ENCODE measurements at places on chromosomes 11 and 22. TPM values are rescaled to one million over a fixed set of nuclear protein-coding genes. Genes with fewer than 3 reads are reported as not detected.
A peak's percentile ranks its signal among the peaks of the same experiment; 100 is the strongest.

Gene SEPTIN3
- total RNA-seq, result 0.07 TPM

Gene RHOD
- 10.6 TPM for total RNA-seq

Gene HEPHL1
- total RNA-seq, result not detected

Gene SCGB1D2
- total RNA-seq, result not detected

Gene SLC25A18
- total RNA-seq, result not detected

Gene SYCE3
- not detected for total RNA-seq

Gene INPP5J
- 0.20 TPM for total RNA-seq

Gene OR51B4
- total RNA-seq, result not detected

Gene MYRF
- total RNA-seq, result 0.28 TPM

DNA sequence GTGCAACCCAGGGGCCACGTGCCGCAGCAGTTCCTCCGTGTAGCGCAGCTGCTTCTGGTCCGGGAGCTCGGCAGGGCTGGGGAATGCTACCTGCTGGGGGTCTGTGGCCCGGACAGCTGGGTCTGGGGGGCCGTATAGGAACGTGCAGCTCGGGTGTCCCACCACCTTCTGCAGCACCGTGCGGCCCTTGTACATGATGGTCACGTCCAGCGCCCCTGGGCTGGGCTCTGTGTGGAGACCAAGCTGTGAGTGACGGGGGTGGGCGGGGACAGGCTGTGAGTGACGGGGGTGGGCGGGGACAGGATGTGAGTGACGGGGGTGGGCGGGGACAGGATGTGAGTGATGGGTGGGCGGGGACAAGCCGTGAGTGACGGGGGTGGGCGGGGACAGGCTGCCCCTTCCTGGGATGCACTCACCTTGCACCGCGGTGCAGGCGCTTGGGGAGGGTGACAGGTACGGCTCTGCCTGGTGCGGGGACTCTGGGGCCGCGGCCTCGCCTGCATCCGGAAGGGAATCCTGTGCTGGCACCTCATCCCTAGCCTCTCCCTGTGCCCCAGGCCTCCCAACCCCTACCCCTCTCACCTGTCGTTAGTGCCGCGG lies 2.3 kb downstream of the IRF7 start:
- peak; percentile 30 for DNase-seq

- DNase-seq, result no peak
Measured at GRCh38 chr22:35882211-35883030, 146.2 kb downstream of the RBFOX2 start.

DNA sequence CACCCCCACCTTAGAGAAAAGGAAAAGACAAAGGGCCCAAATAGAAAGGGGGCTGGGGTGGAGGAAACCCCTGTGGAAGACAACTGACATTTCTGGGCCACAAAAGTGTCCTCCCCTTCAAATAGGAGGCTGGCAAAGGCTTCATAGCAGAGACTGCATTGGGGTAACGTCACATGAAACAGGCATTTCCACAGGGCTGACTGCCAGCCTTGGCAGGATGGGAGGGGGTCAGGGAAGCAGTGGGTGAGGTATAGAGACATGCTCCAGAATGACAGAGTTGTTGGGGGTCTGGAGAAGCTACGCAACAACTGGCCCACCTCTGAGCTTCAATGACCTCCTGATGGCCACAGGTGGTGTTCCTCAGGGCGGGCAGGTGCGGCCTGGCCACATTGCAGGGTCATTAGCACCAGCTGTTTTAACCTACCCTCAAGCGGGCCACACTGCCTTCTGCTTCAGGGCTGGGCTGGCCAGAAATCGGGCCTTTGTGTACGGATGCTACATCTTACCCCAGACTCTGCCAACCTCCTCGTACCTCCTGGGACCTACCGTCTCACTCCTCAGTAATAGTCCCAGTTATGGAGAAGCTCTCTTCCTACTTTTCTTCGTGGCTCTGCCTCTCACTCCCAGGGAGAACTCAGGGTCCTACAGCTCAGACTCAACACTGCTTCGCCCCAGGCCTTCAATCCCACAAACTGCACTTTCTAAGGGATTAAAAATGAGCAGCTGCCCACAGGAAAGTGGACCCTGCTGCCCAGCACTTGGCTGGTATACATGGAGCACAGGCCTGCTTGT lies 160.0 kb upstream of the NCAM1 start:
- DNase-seq, result no peak

DNA sequence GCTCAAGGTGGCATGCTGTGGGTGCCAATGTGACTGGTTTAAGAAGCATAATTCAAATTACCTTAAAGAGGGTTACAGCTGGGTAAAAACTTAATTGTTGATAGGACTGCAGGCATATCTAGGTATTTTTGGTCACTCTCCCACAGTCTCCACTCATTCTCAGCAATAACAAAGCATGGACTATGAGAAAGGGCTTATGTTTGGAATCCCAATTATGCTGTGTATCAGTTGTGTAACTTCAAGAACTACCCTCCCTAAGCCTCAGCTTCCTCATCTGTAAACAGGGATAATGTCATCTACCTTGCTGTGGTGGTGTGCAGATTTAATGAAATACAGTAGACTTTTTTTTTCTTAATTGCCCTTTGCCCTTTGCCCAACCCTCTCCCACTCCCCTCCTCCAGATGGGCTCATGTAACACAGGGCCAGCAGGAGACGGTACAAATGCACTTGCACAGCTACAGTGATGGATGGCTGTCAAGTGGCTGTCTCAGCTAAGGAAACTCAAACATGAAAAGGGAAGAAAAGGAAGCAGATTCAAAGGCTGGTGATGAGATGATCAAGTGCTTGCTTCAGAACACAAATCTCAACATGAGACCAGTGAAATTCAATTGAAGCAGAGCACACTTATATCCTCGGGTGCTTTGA lies 37.6 kb downstream of the MAP6 start:
- no peak for DNase-seq

DNA sequence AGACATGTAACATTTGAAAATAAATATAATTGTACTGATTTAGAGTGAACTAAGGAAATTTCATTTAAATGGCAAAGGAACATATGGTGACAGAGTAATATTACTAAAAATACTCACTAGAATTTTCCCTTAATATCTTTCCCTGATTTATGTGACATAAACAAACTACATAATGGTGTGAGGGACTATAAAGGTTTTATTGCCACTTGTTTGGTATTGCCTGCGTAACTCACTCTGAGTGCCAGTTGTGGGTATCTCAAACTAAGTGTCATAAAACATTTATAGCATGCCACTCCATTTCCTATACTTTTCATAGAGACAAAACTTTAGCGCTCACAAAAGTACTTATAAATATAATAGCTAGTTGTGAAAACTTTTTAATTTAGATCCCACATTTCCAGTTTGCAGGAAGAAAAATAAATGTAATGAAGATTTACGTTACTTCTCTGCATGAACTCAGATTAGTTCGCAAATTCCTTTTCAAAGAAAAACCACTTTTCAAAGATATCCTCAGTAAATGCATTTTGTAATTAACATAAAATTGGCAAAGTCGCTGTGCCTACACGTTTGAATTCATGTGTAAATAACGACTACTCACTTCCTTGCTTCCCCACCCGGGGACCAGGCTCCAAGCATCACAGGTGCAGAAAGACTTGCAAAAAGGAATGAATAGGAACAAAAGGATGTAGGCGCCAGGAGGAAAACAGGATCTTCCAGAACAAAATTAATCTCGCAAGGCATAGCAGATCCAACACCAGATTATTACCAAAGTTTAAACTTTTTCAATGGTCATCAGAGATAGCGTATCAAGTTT lies 1.6 kb upstream of the QSER1 start:
- DNase-seq, result no peak

DNA sequence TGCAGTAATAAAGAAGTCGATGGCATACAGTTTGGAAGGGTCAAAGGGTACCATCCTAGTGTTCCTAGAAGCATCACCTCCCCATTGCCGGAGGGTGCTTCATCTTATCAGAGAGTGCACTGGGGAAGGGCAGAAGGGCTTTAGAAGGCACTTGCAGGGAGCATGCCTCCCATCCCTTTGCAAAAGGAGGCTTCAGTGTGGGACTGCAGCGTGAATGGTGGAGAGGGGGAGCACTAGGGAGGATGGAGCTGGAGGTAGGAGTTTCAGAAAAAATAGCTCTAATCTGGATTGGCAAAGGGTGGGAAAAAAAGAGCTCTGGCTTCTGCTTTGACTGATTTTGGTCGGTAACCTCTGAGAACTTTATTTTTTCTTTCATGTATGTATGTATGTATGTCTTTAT lies 5.0 kb downstream of the NTM start:
- no peak for DNase-seq

GRCh38 chr11:118312328-118312727 lies 7.8 kb downstream of the CD3E start:
- DNase-seq, result no peak

- DNase-seq, result no peak
Measured at GRCh38 chr22:37632174-37633088, 7.0 kb upstream of the SH3BP1 start.

- no peak for DNase-seq
Measured at GRCh38 chr11:77213589-77214428, 85.8 kb downstream of the MYO7A start.

DNA sequence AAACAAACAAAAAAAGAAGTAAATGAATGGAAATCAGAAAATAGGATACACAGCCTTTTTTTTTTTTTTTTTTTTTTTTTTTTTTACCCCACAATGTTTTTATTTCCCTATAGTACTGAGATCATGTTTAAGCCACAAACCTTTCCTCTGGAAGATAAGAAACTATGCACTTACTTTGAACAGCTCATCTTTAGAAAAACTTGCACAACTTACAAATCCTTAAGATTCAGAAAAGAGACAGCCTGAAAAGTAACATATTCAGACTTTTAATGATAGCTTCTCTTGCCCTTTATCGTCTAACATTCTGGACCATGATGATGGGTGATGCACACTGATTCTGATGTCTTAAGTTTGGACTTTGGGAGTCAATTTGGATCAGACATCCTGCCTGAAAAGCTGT lies 80.3 kb downstream of the TNRC6B start:
- no peak for DNase-seq

GRCh38 chr11:63880403-63880790 lies 36.6 kb downstream of the RCOR2 start:
- no peak for DNase-seq

DNA sequence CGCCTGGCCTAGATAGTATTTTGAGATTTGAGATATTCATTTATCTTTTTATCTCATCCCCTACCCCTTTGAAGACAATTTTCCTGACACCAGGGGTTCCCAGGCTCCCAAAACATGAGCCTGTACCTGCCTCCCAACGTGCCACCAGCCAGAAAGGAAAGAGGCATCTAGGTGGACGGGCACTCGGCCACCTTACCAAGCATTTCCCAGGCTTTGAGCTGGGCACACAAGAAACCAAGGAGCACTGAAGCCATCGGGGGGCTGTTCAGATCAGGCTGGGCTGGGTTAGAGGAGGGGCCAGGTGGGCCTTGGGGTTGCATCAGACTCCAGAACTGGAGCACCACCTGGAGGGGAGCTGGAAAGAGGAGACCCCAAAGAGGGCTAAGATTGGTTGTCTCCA lies 28.5 kb upstream of the BAIAP2L2 start:
- no peak for DNase-seq
